GM13977 (cell line): ENCODE measurements at places on chromosomes 7 and 10.

GRCh38 chr10:5776881-5777197 is 36.4 kb downstream of the GDI2 start:
- no peak for DNase-seq

DNA sequence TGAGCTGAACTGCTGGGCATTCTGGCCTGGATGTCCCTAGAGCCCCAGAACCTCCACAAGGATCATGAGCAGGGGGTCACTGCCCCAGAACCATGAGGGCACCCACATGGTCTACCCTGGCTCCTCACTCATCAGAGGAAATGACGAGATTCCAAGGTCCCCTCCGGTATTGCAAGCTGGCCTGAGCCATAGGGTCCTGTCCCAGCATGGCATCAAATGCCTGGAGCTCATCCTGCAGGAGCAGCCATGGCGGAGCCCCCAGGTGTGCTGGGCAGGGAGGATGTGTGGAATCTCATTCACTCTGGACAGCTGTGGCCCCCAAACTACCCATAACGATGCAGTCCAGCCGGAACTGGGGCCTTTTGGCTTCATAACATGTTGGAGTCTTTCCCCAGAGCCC is 66.6 kb upstream of the ANTXRL start:
- no peak for DNase-seq

- DNase-seq: no peak
Measured at GRCh38 chr7:68364886-68365625, 1233.2 kb upstream of the AUTS2 start.

DNA sequence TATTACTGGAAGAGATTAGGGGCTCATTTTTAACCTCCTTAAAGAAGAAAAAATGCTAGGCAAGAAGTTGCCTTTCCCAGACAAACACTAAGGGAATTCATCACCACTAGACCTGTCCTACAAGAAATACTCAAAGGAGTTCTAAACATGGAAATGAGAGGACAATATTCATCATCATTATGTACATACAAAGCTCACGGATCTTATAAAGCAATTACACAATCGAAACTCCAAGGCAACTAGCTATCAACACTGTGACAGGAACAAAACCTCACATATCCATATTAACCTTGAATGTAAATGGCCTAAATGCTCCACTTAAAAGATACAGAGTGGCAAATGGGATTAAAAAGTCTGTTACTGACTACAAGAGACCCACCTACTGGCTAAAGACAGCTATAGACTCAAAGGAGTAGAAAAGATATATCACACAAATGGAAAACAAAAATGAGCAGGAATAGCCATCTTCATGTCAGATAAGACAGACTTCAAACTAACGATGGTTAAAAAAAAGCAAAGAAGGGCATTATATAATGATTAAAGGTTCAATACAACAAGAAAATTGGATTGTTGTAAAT is 246.6 kb downstream of the ADRA2A start:
- no peak for DNase-seq

GRCh38 chr7:49564379-49564714 is 209.1 kb upstream of the VWC2 start:
- peak; percentile 40 for DNase-seq

- DNase-seq: no peak
Measured at GRCh38 chr10:111545861-111546605, 469.2 kb downstream of the ADRA2A start.

- no peak for DNase-seq
Measured at GRCh38 chr7:117217106-117218035, 105.5 kb downstream of the WNT2 start.

DNA sequence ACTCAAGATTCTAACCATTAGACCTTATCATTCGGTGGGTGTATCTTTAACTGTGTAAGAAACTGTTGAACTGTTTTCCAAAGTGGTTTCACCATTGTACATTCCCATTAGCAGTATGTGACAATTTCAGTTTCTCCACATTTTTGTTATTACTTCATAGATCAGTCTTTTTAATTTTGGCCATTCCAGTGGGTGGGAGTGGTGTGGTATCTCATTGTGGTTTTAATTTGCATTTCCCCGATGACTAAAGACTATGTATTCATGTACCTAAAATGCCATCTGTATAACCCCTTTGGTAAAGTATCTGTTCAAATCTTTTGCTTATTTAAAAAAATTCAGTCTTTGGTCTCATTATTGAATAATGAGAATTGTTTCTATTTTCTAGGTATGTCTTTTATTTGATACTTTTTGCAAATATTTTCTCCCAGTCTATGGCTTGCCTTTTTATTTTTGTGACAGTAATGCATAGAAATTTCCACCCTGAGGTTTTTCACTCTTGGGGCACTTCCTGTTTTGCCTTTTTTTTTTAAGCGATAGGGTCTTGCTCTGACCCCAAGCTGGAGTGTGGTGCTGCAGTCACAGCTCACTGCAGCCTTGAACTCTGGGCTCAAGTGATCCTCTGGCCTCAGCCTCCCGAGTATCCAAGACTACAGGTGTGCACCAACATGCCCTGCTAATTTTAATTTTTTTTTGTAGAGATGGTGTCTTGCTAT is 141.1 kb upstream of the ITGB1 start:
- no peak for DNase-seq

DNA sequence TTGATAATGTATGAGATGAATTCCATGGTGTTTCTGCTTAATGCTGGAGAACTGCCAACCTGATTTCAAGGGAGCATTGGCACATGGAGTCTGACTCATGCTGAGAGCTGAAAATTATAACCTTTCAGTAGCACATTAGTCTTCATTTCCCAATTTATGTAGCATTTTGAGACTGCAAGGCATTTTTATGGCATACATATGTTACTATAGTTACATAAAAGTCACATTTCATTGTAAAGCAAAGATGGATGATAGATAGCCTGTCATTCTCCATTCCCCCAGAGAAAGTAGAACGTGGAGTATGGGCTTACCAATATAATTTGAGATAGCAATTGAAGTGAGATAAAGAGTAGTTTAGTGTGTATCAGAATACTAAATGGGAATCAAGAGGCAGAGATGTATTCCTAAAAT is 103.1 kb downstream of the SLC16A9 start:
- no peak for DNase-seq

GRCh38 chr7:50309721-50310120 is 5.2 kb downstream of the IKZF1 start:
- DNase-seq: no peak

DNA sequence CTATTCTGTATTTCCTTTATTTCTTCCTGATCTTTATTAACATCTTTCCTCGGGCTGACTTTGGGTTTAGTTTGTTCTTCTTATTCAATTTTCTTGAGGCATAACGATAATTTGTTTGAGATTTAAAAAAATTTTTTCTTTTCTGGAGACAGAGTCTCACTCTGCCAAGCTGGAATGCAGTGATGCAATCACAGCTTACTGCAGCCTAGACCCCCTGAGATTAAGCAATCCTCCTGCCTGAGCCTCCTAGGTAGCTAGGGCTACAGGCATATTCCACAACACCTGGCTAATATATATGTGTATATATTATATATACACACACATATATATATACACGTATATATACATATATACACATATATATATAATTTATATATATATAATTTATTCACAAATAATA is 540.2 kb downstream of the NXPH1 start:
- DNase-seq: no peak

GRCh38 chr7:140260352-140261104 is 83.7 kb upstream of the KDM7A start:
- DNase-seq: no peak

- peak; percentile 4 for DNase-seq
Measured at GRCh38 chr7:144725070-144725469, 110.8 kb downstream of the TPK1 start.

GRCh38 chr7:98985406-98985805 is 107.1 kb downstream of the TRRAP start:
- no peak for DNase-seq

- DNase-seq: peak; percentile 35
Measured at GRCh38 chr7:130960208-130960988, 226.4 kb upstream of the KLF14 start.

DNA sequence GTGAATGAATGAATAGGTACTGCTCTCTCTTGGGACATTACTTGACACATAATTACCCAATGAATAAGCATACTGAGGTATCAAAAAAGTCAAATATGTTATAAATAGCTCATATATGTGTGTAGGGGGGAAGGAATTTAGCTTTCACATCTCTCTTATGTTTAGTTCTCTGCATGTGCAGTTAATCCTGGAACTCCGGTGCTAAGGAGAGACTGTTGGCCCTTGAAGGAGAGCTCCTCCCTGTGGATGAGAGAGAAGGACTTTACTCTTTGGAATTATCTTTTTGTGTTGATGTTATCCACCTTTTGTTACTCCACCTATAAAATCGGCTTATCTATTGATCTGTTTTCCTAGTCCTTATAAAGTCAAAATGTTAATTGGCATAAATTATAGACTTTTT is 1.2 kb downstream of the CFTR start:
- DNase-seq: no peak

GRCh38 chr10:125455855-125456254 is 227.1 kb downstream of the TEX36 start:
- DNase-seq: no peak

- peak; percentile 12 for DNase-seq
Measured at GRCh38 chr7:91843831-91844230, 36.7 kb downstream of the MTERF1 start.
